Right lung (tissue), 10 donors: ENCODE measurements at places on chromosomes 2 and 18. TPM values are rescaled to one million over a fixed set of nuclear protein-coding genes. Genes with fewer than 3 reads are reported as not detected.

- no peak for DNase-seq
Observed at GRCh38 chr2:43370705-43371104, 144.3 kb upstream of the ZFP36L2 start.

GRCh38 chr2:18645315-18645714 is 55.9 kb upstream of the NT5C1B start:
- no peak for DNase-seq

DNA sequence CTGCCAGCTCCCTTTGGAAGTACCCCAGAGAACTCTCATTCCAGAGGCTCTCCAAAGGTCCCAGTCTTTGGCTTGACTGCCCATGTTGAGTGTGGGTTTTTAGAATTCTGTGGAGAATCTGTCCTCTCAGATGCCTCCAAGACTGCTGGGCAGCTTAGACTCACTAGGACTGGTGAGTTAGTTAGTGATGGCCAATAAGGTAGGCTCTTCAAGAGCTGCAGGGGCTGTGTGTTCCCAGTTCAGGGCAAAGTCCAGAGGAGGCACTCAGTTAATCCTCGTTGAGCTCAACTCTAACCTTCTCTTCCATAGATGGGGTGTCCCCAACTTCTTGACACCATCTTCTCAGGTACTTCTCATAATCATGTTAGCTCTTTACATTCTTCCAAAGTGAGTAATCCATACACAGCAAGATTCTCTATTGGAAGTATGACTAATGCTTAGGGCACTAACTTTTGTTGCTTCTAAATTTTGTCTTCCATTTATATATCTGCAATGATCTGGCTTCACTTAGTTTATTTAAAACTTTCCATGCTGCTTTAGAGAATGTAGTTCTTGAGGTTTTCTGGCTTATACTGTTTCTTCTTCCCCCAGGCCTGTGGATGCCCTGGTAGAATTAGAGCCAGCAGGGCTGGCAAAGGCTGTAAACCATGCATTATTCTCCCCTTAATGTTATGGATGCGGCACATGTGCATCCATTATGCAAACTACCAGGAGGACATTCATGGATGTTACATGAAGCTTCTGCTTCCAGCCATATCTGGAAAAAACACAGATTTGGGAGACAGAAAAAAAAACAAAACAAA is 88.9 kb downstream of the POLE4 start:
- DNase-seq, result no peak

- no peak for DNase-seq
Observed at GRCh38 chr18:21725201-21725600, 15.4 kb upstream of the MIB1 start.

DNA sequence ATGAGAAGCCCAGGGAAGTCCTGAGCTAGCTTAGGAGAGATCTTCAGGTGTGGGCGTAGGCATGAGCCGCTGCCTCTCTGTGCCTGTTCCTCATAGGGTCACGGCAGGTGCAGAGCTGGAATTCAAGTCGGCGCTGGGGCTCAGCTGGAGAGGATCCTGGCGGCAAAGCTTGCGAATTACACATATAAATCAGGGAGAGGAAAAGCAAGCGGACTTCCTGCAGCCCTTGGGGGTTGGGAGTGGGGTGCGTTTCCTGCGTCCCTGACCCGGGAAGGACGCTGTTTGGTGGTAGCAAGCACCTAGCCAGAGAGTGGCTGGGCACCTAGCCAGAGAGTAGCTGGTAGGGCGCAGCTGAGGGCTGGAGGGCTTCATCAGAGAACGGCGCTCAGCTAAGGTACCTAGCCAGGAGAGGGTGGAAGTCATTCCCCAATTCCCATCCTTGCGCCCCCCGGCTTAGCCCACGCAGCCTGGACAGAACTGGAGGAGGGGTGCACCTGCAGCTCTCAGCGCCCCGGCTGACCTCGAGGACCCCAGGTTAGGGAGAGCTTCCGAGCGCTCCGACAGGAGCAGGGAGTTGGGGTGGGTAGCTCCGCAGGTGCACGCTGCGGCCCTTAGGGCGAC is 459 bp upstream of the EFR3B start:
- DNase-seq, result peak; percentile 51

RGPD5 gene
- 23.7 TPM for polyA plus RNA-seq

GAL3ST2 gene
- 0.15 TPM for polyA plus RNA-seq
